ENCODE measurements at places on chromosomes 7 and 10.

GRCh38 chr7:102111061-102112041 is 175.3 kb upstream of the SH2B2 start:
- DNase-seq = no peak

DNA sequence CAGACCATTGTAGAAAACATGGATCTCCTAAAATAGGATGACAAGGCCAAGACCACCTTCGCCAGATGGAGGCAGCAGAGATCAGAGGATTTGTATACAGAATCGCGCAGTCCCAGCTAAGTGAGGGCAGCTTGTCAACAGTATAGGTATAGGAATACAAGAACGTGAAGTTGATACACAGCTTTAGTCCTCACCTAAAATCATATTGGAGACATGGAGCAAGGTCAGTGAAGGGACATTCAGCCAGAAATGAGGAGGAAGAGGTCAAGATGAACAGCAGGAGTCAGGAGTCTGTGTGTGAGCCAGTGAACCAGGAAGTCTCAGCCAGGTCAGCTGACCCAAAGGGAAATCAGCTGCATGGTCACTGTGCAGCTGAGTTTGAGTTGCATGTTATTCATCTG is 263.4 kb upstream of the PRKCQ start:
- DNase-seq = no peak

GRCh38 chr10:6320320-6321010 is 117.7 kb downstream of the PFKFB3 start:
- no peak for DNase-seq

DNA sequence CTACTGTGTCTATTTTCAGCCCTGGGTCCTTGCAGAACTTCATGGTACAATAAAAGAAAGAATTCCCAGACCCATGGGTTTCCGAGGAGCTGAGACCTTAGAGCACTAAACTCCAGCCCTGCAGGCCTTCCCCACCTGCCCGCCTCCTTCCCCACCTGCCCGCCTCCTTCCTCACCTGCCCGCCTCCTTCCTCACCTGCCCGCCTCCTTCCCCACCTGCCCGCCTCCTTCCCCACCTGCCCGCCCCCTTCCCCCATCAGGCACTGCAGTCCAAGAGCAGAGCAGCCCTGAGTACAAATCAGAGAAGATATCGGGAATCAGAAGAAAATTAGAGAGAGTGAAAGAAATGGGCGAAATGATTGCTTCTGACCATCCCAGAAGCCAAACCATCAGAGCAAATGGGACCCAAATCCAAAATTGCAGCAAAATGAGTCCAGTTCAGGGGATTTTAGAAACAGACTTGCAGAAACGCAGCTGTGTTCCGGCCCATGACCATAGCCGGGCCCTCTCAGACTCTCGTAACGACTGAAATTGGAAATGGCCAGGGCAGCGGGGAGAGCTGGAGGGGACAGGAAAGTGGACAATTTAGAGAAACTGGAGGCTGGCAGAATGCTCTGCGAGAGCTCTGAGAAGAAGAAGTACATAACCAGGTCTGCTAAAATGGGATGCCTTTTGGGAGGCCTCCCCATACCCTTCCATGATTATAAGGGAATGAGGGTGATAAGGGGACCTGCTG is 568.4 kb downstream of the TCERG1L start:
- DNase-seq = no peak

DNA sequence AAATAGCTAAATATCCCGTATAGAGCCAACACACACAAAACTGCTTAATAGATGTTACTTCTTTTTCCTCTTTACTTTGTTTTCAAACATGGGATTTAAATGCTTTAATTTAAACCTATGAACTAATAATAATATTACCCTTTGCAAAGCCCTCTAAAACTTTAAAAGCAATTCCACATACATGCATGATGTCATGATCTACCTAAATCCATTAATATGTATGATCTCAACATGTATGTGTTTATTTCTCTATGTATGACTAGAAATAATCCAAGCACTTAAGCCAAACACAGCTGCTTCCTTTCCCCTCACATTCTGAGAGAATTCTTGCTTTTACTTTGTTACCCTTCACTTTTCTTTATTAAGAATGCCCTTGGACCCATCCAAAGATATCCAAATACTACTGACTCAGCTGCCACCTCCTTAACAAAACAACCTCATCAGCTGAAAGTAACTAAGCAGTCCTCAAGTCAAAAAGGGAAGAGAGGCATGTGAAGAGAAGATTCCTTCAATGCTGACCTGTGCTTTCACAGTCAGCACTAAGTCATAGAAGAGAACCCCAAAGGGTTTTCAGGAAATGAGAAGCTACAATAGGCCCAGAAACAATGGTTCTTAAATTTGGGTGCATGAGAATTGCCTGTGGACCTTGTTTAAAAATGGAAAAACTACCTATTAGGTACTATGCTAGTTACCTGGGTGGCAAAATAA is 266.4 kb upstream of the LRGUK start:
- DNase-seq = no peak

GRCh38 chr10:50574305-50574704 is 49.5 kb downstream of the SGMS1 start:
- no peak for DNase-seq

GRCh38 chr10:131678171-131678570 is 222.6 kb upstream of the PPP2R2D start:
- DNase-seq = no peak

- no peak for DNase-seq
Measured at GRCh38 chr7:117126676-117127075, 173.4 kb downstream of the ST7 start.

DNA sequence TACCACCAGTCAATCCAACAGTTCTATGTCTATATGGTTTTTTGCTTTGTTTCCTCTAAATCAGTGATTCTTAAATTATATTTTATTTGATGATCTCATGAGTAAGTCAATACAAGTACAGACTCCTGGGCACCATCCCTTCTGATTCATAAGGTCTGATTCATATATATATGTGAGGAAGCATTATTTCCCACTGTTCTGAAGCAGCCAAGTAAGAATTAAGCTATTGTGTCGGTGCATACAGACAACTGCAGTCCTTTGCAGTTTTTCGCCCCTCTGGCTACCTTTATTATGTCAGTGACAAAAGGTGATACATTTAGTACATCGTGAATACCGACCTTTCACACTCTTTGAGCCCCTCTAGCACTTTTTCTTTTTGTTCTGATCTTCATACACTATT is 1079.6 kb upstream of the C7orf33 start:
- DNase-seq = no peak

DNA sequence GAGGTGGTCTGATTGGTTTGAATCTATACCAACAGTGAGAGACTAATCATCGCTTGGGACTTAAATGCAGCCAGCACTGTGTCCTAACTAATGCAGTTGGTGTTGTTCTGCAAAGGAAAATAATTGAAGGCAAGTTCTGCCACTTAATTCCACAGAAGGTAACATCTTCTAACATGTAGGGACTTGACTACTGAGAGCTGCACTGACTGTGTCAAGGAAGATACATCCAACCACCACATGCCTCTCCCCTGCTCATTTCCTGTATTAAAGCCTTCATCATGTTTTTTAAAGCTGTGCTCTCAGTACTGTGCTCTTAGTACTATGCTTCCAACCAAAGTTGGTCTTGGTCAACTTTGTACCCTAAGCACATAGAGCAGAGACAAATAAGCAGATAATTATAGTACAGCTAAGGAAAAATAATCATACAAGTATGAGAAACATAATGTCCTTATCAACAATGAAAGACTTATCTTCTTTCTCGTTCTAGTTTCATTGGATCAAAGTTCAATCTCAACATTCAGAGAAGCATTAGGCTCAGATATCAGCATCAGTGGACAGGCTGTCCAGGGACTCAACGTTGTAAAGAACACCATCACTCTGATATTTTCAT is 2.8 kb upstream of the CYP3A4 start:
- DNase-seq = no peak

GRCh38 chr7:2540641-2541051 is 14.7 kb downstream of the BRAT1 start:
- no peak for DNase-seq

DNA sequence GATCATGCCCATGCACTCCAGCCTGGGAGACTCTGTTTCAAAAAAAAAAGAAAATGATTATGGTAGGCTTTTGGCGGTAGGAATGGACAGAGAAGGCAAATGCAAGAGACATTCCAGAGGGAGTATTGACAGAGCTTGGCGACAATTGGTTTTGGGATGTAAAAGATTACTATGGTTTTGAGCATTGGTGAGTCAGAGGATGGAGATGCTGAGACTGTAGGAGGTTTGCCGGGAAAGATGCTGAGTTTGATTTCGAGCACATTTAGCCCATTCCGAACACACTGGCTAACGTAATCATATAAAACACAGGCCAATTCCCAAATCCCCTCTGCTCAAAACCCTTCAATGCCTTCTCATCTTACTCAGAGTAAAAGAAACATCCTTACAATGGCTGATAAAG is 161.6 kb upstream of the MKLN1 start:
- DNase-seq = no peak

DNA sequence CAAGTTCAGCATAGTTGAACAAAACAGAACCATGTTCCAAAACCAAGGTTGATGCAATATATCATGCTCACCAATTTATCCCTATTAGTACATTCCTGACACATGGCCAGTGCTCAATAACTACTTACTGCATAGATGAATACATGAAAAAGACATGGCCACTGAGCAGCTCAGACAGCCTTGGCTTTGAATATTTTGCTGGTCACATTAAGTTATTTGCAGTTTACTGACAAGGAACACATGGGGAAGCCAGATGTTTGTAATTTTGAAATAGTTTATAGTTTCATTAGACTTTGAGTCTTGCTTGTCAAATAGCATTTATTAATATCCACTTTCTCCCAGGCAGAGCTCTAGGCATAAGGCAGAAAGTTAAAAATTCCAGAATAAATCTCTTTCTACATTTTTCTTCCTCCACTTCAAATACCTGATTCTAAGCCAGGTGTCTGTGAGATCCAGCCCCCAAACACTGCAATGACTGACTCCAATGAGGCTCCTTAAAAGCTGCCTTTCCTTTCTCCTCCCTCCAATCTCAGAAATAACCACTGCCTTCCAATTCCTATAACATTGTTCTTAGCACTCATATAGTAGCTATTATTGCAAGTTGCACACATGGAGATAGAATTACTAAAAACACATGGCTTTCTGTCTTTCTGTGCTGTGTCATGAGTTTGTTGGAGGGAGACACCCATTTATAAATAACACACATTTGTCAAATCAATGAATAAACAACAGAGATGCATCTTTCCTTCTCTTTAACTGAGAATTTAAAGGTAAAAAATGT is 91.3 kb downstream of the PCGF5 start:
- peak; percentile 25 for DNase-seq

GRCh38 chr7:70303309-70303708 is 705.0 kb downstream of the AUTS2 start:
- DNase-seq = no peak

GRCh38 chr7:2825559-2826227 is 18.4 kb downstream of the GNA12 start:
- no peak for DNase-seq

DNA sequence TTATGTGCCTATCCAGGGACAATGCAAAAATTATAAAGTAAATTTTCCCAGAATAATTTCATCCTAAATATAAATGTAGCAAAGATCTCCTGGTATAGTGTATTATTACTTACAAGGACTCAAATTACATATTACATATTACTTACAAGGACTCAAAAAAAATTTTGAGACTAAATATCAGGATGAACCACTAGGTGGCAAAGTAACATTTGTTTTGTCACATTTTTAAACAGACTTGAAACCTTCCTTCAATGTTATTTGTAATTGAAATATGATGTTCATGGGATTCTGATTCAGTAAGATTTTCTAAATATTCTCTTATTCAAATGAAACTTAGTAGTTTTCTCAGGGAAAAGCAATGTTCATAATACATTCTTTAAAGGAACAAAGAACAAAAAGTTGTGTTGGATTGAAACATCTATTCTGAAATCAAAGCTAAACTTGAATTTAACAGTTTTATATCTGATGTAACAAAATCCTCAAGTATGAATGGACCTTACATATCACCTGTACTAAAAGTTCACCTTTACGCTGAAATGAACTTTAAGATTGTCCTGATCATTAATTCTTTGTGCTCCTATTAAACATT is 74.3 kb upstream of the GNAI1 start:
- peak; percentile 54 for DNase-seq

DNA sequence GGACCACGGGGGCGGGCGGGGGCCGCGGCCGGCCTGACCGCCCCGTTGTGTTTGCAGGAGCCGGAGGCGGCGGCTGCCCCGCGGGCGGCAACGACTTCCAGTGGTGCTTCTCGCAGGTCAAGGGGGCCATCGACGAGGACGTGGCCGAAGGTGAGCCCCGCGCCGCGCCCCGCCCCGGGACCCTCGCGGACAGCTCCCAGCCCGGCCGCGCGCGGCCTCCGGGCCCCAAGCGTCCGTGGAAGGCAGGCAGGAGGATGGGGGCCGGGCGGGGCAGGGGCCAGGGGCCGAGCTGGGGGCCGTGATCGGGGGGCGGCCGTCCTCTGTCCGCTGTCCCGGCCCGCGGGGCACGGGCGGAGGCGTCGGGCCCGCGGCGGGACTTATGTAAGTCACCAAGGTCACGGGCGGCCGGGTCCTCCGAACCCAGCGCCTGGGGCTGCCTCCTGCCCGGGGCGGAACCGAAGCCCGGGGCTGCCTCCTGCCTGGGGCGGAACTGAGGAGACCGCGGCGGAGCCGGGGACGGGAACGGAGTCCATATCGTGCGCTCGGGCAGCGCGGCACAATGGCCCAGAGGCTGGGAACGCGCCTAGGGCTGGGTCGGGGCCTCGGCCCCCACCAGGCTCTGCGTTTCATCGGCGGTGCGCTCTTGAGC is 497 bp downstream of the PPP2R2D start:
- DNase-seq = peak; percentile 8
